ENCODE measurements at places on chromosomes 6 and 20.

DNA sequence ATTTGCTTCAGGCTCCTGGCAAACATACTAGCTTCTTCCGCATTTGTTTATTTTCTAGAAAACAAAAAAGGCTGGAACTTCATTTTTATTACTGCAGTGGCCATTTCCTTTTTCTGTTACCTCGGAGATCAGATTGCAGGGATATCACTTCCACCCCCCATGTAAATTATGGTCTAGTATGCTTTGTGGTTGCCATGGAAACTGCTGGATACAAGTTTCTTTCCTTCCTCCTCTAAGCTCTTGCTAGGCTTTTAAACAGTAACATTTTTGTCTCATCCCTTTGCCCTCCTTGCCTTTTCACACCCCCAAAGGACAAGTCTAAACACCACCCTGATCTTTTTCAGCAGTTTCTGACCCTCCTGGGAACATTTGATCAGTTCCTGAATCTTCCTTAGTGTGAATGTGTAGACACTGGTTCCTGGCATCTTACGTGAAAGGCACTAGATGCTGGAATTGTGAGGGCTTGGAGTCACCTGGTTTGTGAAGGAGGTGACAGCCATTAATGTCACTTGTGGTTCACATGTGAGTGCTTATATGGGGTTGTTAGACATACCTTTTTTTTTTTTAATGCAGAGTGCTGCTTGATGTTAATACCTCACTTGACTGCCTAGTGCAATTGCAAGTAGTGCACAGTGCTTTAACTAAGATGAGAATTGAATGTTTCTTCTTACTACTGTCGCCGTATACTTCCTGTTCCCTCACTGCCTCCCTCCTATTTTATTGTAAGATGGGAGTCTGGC is 181.6 kb downstream of the JARID2 start:
- no peak for DNase-seq

DNA sequence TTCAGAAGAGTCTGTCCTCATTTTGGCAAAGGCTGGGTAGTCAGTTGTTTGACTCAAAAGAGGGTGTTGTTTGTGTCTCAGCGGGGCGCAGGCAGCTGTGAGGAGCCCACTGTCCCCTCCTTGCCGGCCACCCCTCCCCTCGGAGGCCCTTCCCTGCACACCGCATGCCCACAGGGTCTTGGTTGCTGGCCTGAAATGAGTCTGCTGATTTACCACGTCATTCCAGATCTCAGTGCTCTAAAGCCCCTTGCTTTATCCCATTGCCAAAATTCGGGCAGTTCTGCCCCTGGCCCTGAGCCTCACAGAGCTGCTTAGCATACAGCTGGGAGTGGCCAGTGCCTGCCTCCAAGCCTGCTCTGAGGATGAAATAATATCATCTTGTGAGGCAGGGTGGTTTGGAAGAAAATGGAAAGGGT is 220.7 kb downstream of the UST start:
- no peak for DNase-seq

- DNase-seq: no peak
Observed at GRCh38 chr20:63471002-63471716, 1.3 kb downstream of the KCNQ2 start.

DNA sequence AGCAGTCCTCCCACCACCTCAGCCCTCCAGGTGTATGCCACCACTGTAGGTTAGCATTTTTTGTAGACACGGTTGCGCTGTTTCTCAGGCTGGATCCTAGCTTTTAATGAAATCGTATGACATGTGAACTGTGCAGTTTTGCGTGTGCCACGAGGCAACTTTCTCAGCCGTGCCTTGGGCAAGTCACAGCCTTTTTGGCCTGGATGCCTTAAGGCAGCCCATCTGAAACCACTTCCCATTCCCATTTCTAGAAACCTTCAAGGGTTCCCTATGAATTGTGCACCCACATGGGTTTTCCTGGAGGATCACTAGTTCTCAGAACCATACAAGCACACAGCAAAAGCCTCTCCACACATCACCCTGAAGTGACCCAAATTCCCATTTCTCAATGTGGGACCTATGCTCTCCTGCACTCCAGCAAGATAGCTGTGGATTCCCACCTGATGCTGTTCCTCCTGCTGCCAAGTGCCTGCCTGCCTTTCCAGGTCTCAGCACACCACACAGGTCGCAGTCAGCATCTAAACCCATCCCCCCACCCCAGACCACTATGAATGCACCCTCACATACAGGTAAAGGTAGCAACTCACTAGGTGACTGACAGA is 28.9 kb downstream of the SNX5 start:
- no peak for DNase-seq

- no peak for DNase-seq
Observed at GRCh38 chr6:71452697-71453370, 164.2 kb downstream of the OGFRL1 start.

DNA sequence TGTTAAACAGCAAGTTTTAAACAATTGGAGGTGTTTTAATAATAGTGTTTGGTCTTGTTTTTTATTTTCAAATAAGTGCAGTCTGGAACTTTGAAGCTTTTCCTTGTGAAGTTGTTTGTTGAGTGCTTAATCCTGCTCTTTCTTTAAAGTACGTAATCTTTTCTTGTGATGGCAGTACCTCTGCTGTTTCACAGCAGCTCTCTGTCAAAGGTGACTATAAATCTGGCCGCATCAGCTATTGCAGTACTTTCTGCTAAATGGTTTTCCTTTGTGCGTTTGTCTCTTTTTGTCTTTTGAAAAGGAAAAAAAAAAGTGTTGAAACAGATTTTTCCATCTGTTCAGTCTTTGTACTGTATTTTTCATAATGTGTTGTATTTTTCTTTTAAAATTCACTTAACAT is 12.7 kb downstream of the STXBP5 start:
- DNase-seq: no peak

DNA sequence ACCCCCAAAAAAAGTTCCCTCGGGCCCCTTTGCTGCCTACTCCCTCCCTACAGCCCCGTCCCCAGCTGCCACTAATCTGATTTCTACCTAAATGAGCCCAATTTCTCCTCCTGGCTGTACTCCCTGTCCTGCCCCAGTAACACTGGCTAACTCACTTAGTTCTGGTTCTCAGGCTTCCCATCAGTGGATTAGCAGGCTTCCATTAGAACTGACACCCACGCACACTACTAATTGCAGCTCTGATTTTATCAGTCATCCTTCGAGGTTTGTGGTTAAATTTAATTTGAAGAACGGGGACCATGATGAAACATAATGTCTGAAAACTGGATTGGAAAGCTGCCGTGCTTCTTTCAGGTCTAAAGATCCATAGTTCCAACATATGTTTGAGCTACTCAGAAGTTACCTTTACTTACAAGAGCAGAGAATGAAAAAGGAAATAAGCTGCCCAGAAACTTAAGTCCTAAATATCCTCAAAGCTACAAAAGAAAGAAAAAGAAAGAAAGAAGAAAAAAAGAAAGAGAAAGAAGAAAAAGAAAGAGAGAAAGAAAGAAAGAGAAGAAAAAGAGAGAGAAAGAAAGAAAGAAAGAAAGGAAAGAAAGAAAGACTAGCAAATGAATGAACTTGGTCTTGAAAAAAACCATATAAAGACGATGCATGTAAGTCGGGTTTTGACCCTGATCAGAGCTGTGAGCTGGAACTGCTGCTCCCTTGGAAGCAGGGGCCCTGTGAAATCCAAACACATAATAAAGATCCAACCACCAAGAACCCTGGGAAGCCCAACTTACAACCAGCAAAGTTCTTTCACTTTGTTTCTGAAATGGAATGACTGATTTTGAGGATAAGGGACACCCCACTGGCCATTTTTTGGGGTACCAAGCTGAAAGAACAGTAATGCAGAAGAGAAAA is 51.7 kb downstream of the CNKSR3 start:
- DNase-seq: no peak

GRCh38 chr6:154257067-154257466 is 99.5 kb downstream of the IPCEF1 start:
- DNase-seq: no peak

GRCh38 chr20:24095303-24095702 is 106.7 kb upstream of the GGTLC1 start:
- no peak for DNase-seq

GRCh38 chr20:8854571-8854970 is 214.3 kb upstream of the PLCB4 start:
- peak; percentile 63 for DNase-seq

- DNase-seq: no peak
Observed at GRCh38 chr20:15616626-15617025, 956.6 kb downstream of the KIF16B start.

GRCh38 chr6:127458817-127459216 is 372 bp downstream of the KIAA0408 start:
- DNase-seq: peak; percentile 76

DNA sequence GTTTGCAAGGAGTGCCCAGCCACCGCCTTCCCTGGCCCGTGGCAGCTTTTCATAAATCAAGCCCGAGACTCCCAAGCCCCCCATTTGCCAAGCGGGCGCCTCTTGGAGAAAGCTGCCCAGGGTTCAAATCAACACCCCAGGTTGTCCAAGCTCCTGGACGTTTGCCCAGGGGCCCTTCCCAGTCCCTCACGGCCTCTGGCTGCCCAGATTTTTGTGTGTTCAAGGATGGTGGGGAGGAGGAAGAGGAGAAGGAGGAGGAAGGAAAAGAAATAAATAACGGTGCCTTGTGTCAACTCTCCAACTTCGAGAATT is 20.6 kb upstream of the NFATC2 start:
- DNase-seq: no peak

DNA sequence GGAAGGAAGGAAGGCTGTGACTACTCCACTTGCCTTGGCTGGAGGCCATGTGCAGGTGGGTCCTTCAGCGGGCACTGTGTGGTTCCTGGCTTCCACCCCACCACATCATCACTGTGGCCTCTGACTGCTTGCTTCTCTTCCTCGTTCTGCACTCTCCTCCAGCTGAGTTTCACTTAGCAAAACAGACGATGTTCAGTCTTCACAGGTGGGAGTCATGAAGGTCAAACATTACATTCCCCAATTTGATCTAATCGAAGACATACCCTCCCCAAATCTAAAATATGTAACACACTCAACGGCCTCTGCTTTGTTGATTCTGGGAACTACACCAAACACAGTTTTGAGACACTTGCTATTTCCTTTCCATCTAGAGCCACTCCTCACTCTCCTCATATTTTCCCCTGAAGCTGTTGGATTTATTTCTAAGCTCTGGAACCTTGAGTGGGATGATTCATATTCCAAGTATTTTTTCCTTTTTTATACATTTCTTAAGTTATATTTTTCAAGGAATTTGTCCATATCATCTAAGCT is 132.5 kb upstream of the FOXA2 start:
- no peak for DNase-seq

DNA sequence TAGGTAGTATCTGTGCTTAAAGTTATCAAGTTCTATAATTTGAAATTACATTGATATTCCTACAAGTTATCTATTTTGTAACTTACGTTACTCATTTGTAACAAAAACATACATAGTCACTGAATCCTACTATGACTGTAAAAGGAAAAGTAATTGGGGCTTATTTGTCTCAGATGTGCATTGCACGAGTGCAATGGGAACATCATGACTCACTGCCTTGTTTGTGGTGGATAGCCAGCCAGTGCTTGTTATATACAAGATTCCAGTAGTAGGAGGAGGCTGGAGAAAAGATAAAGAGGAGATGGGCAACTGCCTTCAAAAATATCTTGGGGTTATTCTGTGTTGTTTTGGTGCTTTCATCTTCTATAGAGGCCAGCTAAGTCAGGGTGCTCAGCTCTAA is 164.1 kb downstream of the RNF144B start:
- DNase-seq: no peak

DNA sequence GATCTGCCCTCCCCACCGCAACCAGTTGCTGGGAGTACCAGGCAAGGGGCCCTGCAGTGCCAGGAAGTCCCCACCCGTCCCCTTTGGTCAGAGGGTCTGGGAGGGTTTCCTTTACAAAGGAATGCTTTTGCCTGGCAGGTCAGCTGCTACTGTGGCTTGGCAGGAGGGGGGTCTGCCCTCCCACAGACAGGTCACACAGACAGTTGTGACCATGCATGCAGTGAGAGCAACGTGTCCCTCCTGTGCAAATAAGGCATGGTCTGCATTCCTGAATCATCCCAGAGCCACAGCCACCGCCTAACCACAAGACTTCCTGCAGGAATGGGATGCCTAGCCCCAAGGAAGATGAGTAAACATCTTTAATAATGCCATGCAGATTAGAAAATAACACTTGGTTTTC is 439 bp upstream of the F13A1 start:
- no peak for DNase-seq
